ENCODE measurements at places on chromosomes 4 and X.

- no peak for DNase-seq
These were observed 43.7 kb downstream of the RPS6KA6 start for GRCh38 chrX:84144281-84144680.

GRCh38 chrX:51860679-51861078 lies 32.7 kb upstream of the MAGED1 start:
- no peak for DNase-seq

- no peak for DNase-seq
These were observed 749.1 kb upstream of the GRIA3 start for GRCh38 chrX:122434942-122435341.

DNA sequence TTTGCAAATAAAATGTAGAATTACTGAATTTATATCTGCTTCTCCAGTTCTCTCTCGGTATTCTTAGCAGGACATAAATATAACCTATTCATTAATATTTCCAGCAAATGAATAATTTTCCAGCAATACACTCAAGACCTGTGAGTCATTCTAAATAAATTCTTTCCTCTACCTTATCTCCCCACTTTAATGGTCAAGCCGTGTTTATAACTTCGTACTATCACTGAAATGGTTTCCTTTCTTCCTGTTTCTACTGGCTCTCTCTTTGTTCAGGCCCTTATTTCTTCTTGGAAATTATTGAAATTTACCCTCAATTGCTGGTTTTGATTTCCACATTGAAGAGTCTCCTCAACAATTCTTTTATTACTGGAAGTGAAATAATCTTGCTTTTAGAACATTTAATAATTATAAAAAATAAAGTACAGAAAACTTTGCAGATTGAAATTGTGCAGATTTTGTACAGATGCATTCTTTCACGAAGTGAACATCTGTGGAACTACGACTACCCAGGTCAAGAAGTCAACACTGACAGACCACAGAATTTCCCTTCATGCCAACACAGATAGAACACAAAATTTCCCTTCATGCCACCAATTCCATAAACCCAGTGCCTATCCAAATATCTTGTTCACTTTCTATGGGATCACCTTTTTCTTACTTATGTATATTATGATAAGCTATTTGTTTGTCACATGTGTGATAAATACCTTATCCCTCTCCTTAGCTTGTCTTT lies 205.7 kb downstream of the FAT4 start:
- DNase-seq, result no peak

DNA sequence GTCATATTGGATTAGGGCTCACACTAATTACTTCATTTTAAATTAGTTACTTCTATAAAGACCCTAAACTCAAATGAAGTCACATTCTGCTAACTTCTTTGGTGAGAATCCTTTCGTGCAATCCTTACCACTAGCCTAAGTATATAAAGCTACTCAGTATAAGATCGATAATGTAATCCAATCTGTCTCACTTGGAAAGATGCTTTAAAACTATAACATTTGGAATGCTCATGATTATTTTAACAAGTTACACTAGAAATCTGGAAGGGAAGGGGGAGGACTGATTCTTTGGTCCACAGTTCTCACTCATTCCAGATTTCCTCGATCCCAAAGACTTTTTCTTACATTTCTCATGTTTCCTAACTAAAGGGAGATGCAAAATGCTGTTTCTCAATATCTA lies 336.4 kb upstream of the SLIT2 start:
- no peak for DNase-seq

- DNase-seq, result no peak
These were observed 22.6 kb downstream of the WDR1 start for GRCh38 chr4:10093801-10094552.

All from activated CD8-positive, alpha-beta memory T cell treated with anti-CD3 and anti-CD28 coated beads, Interleukin-2, amount 50 U/mL, for 48 hours (primary cell).